HT-29 (cell line): ENCODE measurements at places on chromosomes 2 and 18. TPM values are rescaled to one million over a fixed set of nuclear protein-coding genes. Genes with fewer than 3 reads are reported as not detected.

AFF3 gene
- total RNA-seq, result not detected in 2 replicates

REEP1 gene
- total RNA-seq, result 0.13 TPM in 1 of 2 replicates, not detected in the other

GRCh38 chr2:42789751-42790150 lies 2.6 kb downstream of the HAAO start:
- DNase-seq, result no peak

DNA sequence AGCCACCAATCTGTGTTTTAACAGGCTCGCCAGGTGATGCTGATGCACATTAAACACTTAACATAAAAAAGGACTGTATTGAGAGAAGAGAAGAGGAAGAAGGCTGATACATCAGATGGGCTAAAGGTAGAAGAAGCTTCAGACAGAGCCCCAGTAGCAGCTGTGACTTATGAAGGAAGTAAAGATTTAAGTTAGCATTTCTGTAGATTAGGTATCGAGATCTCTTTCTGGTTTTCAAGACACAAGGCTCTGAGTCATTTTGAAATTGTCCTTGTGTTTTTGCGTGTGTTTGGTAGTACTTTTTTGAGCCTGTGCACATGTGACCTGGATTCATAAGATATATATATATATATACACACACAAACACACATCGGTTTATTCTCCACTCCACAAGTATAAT lies 40.6 kb upstream of the GCFC2 start:
- DNase-seq, result no peak

GRCh38 chr2:26816893-26817292 lies 31.0 kb downstream of the CENPA start:
- peak; percentile 21 for DNase-seq

GRHL1 gene
- total RNA-seq, result 5.5 and 8.7 TPM in 2 replicates

ADRA2B gene
- total RNA-seq, result 0.46 TPM in 1 of 2 replicates, not detected in the other
